ENCODE measurements at places on chromosomes 4 and X.

DNA sequence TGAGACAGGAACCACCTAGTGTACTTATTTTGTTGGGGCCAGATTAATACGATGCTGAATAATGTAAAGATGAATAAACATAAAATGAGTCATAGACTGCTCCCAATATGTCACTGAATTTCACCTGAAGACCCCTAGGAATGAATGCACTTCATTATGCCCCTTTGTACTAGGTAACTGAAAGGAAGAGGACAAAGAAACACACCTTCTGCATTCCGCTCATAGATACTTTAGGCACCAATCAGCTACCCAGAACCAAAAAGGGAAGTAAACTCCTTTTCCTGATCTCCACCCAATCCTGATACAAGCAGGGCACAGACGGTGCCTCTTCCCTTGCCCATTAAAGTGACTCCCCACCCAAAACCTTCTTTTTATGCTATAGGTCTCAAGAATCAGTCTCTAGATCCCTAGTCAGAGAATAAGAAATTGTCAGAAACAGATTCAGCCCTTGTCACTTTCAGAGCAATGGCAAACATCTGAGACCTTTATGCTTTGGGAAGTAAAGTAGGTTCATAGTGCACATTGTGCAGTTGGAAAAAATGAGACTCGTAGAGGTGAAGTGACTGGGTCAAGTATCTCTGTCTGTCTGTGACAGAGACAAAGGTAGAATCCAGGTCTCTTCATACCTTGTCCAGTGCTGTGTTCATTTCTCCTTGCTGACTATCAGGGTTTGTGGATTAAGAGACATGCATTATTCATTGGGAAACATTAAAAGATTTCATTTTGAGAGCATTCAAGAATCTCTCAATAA, 2.3 kb downstream of the GPR174 start:
- DNase-seq: no peak

- DNase-seq: no peak
Measured at GRCh38 chr4:132101526-132101925, 1047.6 kb upstream of the PCDH10 start.

GRCh38 chr4:139809757-139810140, 144.1 kb downstream of the MGST2 start:
- no peak for DNase-seq

DNA sequence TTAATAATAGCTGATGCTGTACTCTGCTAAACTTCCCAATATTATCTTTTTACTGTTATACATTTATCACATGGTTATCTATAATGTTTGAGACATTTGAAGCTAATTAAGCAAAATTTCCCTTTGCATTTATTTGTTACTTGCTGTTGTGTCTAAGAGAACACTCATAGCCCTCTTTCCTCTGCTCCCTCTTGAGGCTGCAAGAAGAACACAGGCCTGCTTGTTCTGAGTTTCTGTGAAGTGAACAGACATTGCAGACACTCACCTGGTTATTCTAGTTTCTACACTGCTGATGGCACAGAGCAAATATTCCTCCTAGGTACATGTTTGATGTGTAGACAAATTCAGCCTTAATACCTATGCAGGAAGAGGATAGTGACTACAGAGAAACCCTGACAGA, 367.8 kb downstream of the GASK1B start:
- DNase-seq: peak; percentile 30

DNA sequence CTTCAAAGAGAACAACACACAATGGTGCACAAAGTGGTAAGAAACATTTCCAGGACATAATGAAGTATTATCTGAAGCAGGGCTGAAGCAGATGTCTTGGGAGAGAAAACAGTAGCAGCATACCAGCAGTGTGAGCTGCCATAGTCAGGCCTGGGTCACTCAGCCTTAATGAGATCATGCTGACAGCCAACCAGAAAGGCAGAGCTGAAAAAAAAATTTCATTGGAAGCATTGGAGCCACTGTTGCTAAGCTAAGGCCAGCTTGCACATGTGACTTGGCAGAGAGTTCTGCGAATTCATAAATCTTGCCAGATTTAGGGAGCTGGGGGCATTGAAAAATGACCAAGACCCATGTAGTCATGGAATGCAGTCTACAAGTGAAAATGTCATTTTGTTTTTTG, 444.0 kb upstream of the PITX2 start:
- no peak for DNase-seq

GRCh38 chrX:45517090-45517973, 316.7 kb upstream of the DIPK2B start:
- DNase-seq: no peak

DNA sequence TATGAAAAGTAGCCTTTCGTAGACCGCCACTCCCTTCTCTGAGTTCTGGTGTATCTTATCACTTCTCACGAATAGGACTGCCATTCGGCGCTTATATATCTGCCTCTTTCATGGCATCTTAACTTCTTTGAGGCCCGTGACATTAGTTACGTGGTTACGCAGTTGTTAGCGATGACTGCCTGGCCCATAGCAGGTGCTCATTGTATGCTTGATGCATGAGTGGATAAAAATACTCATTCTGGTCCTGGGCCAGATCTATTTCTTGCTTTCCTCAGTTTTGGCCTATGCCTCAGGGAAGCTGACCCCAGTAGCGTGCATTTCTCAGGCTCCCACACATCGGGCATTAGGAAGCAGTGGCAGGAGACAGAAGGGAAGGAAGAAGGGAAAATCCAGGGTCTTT, 60.7 kb upstream of the PITX2 start:
- no peak for DNase-seq

GRCh38 chr4:138488533-138488932, 246.4 kb upstream of the SLC7A11 start:
- DNase-seq: no peak

DNA sequence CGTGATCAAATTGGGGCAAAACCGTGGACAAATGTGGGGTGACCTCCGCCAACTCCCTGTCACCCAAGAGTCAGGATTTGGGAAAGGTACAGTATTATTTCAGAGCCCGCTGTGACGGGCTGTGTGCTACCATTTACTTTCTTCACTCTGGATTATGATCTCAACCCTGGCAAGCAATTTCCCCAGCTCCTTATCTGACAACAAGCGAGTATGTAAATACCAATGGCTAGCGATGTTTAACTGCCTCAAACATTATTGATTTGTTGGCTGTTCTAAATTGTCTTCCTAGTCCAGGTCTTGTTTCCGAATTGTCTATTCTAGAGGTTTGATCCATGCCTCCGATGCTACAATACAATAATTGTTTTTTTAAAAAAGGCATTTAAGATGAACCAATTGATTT, 17.7 kb upstream of the PITX2 start:
- no peak for DNase-seq

DNA sequence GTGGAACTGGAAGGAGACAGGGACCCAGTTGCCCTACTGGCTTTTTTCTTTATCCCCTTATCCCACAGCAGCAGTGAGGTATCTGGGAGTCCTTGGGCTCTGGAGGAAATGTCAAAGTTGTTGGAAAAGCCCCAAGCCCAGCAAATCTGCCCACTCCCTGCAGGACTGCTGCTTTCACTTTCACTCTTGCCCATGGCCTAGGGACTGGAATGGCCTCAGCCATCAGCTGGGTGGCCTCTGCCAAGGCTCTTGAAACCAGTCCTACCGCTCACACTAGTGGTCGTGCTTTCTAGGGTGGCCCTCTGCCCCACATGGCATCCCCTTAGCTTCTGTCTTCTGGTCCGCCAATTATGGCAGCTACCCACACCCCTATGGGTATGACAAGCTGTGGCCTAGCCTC, 9.7 kb upstream of the RHOXF1 start:
- DNase-seq: peak; percentile 8

GRCh38 chr4:108172753-108173598, 4.2 kb upstream of the LEF1 start:
- peak; percentile 82 for DNase-seq

GRCh38 chr4:24747234-24747975, 48.0 kb upstream of the SOD3 start:
- no peak for DNase-seq

DNA sequence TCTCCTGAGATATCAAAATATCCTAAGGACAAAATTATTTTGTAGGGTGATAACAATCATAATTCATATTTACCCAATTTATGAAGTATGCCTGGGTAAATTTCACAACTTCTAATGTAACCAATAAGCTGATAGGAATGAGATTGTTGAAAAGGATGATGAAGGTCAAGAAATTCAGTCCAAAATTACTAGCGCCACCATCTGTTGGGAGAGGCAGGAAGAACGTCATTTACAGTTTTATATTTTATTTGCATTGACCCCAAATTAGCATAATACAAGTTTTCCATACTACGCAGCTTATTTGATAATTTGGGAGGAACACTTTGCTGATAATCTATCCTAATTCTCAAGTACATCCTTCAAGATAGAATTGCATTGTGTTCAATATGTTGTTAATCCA, 78.7 kb downstream of the ATP8A1 start:
- no peak for DNase-seq

DNA sequence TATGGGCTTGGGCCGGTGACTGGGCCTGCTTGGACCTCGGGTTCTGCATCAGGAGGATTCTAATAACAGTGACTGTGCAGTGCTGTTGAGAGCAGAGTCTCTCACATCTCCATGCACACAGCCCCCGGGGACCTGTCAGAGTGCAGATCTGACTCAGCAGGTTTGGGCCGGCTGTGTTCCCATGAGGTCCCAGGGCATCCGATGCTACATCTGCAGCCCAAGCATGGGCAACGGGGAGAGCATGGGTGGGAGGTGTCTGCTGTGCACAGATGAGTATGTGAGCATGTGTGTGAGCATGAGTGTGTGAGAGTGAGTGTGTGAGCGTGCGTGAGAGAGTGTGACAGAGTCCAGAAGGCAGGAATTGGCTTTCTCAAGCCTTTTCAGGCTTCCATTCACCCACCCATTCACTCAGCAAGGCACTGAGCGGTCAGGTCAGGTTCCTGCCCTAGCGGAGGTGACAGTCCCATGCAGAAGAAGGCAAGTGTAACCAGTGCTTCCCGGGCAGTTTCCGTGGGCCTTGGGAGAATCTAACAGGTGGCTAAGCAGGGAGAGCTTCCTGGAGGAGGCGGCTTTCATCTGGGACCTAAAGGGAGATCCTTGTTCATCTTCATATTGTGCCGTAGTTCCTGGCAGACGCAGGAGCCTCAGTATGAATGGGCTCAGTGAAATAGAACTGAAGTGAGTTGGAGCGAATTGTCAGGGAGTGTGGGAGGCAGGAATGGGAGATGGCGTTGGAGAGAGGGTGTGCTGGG, 62.6 kb downstream of the SORCS2 start:
- no peak for DNase-seq

DNA sequence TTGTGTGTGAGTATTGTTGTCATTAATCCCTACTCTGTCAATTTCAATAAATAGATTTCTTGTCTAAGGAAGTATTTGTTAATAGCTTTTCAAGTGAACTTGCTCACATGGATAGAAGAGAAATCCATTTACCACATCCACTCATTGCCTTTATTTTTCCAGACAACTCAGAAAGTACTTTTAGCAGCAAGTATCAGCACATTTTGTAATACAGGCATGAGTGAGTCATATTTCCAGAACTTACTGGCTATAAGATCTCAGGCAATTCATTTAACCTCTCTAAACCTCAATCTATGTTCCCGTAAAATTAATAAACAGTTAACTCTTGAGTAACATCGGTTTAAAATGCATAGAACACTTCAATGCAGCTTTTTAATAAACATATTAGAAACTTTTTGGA, 317.9 kb upstream of the PCDH7 start:
- no peak for DNase-seq

GRCh38 chr4:40309250-40309774, 25.8 kb upstream of the CHRNA9 start:
- DNase-seq: peak; percentile 87

DNA sequence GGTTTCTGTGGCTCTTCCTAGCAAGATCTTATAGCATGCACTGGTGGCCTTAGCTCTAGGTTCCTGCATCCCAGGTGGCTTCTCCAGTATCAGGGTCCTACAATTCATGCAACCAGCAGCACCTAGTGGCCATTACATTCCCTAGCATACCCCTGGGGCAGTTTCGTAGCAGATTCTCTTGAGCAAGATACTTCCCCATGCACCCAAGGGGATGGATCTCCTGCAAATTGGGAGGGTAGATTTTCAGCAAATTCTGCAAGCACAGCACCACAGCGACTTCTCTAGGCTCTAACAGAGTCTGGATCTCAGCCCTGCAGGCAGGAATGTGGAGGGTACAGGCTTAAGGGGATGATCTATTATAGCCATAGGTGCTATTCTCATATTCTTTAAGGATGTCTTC, 13.1 kb upstream of the SLC9B1 start:
- DNase-seq: peak; percentile 41

DNA sequence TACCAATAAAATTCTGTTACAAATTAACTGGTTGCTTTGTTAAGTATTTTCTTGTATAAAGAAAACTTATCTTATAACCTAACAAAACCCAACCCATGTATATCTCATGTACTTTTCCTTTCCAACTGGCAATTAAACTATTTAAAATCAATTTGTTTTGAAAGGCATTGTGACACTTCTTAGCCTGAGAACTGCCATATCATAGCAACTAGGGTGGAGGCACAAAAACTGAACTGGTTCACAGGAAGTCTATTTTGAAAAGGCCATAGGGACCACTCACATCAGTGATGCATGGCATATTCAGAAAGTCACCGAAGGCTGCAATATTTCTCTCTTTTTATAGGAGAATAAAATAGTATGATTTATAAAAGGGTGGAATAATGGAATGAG, 40.5 kb upstream of the ARSJ start:
- DNase-seq: peak; percentile 28
